ENCODE measurements at places on chromosomes 16 and 17.

DNA sequence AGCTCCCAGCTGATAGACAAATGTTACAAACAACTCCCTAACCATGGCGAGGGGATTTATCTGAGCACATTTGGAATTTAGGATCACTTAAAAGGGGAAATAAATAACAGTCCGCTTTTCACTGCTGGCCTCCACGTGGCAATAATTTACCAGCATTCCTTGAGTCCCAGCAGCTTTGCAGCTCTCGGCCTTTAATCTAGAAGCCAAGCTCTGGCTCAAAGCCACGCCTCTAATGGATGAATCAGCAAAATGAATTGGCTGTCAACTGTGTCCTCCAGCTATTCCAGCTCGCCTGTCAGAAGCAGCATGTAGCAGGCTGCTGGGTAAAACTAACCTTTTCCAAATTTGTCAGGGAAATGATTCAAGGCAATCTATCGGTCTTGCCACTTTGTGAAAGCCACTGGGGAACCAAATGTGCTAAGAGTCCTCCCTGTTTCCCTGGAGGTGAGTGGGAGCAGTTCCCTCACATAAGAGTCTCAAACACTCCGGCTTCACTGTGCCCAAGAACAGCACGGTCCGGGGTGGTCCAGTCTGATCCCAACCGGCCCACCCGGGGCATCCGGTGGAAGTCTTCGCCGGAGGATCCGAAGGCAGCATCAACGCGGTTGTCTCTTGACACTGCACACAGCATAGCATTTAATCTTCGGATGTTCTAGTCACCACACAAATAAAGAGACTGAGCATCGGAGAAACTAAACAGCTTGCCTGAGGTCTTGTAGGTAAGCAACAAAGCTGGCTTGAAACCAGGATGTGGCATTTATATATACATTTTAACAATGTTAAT lies 143.3 kb downstream of the PARN start:
- no peak for DNase-seq

DNA sequence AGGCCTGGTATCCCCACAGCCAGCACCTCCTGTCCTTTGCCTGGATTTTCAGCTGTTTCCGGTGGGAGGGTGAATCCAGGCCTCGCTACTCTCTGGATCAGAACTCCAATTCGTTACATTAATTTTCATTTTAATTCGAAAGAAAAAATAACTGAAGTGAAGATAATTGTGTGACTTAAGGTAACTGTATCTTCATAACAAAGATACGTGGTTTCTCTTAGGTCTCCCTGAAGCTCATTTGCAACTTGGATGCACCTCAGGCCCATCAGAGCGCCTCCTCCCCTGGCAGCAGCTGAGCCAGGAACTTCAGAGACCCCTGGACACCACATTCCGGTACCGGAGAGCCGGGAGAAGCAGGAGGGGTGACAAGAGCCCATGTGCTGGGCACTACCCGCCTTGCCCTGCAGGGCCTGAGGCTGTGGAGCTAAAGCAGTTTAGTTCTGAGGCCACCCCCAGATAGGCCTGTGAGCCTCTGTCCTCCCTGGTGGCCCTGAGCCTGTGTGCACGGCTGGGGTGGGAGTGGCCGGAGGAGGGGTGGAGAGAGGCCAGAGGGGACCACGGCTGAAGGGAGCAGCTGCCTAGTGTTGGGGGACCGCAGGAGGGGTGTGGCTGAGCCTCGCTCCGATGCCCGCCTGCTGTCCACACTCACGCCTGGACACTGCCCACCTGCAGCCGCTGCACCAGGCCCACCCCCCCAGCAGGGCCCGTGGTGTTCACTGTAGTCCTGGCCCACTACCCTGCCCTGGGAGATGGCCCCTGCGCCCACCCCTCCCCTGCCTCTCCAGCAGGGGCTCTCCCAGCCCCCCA lies 11.4 kb upstream of the DUS1L start:
- DNase-seq, result no peak

- DNase-seq, result no peak
Measured at GRCh38 chr17:36814958-36815357, 122.3 kb upstream of the LHX1 start.

- DNase-seq, result no peak
Measured at GRCh38 chr17:32658470-32659418, 172.0 kb downstream of the CDK5R1 start.

DNA sequence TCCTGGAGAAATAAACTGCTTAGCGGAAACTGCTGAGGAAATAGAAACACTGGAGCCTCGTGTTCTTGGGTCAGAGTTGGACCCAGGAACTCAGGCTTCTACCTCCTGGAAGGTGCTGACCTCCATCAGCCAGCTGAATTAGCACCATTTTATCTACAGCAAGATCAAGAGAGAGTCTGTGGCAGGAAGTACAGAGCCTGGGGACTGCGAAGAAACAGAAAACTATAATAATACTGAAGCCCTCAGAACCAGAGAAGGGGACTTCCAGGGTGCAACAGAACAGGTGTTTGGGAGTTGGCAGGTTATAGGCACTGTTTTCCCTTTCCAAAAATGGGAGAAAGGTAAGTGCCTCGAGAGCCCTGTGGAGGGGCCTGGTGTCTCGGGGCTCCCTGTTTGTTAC lies 379.7 kb downstream of the CA10 start:
- DNase-seq, result no peak

DNA sequence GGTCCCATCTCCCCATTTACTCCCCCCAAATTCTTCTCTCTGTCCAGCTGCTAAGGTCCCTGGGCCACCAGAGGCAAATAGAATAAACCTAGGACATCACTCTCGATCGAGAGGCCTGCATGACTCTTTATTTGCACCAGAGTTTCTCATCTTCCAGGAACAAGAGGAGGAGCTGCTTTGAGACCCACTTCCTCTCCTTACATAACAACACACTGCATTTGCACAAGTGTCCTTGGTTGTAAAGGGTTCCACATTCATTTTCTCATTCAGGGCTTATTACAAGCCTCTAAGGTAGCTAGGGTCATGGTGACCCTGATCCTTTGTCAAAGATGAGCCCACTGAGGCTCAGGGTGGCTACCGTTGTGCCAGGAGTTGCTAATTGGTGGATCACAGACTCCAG lies 38.1 kb upstream of the RHOT1 start:
- DNase-seq, result no peak

DNA sequence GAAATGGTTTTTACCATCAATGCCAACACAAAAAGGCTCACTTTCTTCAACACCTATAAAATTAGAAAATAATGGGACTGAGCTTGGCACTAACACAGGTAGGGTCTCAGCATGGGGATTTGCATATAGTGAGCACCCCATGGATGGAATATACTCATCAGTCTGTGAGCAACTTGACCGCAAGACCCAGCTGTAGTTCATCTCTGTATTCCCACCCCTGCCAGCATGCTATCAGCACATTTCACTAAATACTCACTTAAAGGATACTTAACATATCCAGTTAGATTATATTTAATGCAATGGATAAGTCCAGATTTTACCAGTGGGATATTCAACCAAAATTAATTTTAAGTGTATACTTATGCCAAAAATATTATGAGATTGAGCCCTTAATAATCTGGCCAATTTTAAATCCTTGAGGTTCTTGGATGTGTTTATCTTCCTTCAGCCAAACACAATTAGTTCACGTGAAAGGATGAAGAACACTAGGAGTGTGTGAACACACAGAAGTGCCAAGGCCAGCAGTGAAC lies 66.7 kb downstream of the C16orf95 start:
- DNase-seq, result no peak

DNA sequence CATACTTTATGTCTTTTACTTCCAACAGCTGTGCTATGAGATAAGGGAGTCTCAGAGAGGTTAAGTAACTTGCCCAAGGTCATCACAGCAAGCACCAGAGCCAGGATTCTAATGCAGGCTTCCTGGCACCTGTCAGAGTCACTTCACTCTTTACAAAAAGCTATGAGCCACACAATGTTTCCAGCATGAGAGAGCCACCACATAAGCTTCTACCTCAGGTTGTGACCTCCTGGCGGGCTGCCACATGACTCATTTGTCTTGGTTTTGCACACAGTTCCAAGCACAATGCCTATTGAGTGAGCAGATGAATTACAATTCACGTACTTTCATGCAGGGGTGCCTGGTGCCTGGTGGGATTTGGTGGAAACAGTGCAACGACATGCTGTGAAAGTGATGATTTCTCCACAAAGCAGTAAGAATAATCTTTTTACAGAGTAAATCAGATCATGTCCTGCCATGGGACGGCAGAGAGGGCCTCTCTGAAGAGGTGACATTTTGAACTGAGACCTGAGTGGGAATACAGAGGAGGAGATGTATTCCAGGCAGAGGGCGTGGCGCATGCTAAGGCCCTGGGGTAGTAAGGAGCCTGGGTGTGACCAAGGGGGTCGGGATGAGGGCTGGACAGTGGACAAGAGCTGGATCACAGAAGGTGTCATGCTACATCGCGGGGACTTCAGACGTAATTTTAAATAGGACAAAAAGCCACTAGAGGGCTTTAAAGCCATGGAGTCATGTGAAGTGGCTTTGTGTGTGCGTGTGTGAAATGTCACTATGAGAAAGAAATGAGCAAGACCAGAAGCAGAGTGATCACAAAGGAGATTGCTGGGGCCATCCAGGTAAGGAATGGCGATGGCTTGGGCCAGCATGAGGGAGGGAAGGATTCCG lies 53.4 kb downstream of the CACNG3 start:
- DNase-seq, result peak; percentile 60

GRCh38 chr17:81130385-81131361 lies 34.6 kb upstream of the PVALEF start:
- DNase-seq, result no peak

All from activated naive CD4-positive, alpha-beta T cell treated with anti-CD3 and anti-CD28 coated beads, Interleukin-2, amount 50 U/mL, for 72 hours (primary cell).